Kidney glomerular epithelial cell (primary cell): ENCODE measurements at places on chromosomes 3 and 15.
A peak's percentile ranks its signal among the peaks of the same experiment; 100 is the strongest.

GRCh38 chr3:182327196-182327681 is 466.1 kb upstream of the ATP11B start:
- peak; percentile 67 for DNase-seq

- DNase-seq, result no peak
Observed at GRCh38 chr3:138578961-138579574, 15.0 kb downstream of the CEP70 start.

GRCh38 chr3:48555231-48555948 is 1.2 kb downstream of the PFKFB4 start:
- no peak for DNase-seq

DNA sequence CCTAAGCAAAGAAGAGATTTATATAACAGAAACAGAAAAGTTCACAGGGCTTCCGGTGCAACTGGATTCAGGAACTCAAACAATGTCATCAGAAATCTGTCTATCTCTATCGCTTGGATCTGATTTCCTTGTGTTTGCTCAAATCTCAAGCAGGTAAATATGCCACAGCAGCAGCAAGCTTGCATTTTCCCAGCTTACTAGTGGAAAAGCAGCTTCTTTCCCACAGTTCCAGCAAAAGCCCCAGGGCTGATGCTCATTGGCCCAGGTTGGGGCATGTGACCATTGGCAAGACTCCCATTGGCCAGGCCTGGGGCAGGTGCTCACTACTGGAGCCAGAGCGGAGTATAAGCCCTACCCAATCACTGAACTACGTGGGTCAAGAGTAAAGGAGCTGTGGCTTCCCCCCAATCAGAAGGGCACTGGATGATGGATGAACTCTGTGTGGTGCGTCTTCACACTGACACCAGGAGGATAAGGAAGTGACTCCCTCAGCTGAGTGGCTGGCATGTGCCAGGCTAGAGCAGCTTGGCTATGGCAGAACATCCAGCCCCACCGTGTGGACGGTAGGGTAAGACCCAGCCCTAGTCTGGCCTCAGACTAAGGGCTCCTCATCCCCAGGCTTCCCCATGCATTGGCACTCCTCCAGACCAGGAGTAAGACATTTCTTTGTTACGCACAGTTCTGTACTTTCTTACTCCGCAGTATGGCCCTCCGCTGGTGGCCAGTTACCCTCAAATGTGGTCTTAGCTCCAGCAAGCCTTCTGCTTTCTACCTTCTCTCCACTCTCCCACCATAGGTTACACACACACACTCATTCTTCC is 13.1 kb upstream of the VIPR1 start:
- no peak for DNase-seq

DNA sequence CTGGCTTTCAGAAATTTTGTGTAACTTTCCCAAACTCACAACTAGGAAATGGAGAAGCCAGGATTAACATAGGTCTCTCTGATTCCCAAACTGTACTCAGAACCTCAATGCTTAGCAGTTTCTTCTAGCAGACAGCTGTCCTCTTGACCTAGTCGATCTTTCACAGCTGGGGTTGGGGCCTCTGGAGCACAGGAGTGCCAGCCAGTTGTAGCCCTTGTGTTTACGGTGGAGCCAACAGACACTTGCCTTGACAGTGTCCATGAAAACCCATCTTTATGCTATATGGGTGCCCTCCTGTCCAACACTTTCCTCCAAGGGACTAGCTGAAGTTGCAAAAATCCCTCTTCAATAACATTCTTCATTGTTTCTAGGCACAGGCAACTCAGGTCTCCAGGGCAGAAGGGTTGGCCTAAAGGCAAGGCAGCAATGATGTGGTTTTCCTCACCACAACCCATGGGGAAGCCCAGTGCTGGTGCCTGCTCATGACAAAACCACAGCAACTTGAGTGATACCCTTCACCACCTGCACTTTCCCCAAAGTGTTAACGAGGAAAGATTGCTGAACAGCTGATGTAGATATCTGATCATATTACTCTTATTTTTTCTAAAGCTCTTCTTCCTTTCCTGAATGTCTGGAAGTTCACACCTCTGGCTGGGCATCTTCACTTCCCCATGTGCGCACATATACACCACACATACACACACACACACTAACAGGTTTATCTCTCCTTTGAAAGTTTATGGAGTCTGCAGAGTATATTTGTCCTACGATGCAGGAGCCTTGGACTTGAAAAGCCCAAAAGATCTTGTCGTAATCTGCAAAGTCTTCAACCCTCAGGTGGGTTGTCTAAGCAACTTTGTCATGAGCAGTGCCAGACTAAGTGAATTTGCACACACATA is 11.0 kb upstream of the KNG1 start:
- no peak for DNase-seq

DNA sequence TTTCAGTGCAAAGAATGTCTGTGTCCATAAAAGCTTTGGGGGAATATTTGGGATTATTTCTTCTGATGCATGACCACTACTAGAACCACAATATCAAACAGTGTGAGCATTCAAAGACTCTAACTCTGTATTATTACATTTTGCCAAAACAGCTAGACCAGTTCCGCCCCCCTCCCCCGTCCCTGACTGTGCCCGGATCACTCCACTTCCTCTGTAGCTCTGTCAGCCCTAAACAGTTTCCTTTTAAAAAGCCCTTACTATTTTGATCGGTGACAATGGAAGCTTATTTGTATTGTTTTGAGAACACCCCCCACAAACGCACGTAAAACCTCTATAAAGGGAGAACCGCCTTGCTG is 36.6 kb upstream of the EPHB3 start:
- DNase-seq, result no peak

DNA sequence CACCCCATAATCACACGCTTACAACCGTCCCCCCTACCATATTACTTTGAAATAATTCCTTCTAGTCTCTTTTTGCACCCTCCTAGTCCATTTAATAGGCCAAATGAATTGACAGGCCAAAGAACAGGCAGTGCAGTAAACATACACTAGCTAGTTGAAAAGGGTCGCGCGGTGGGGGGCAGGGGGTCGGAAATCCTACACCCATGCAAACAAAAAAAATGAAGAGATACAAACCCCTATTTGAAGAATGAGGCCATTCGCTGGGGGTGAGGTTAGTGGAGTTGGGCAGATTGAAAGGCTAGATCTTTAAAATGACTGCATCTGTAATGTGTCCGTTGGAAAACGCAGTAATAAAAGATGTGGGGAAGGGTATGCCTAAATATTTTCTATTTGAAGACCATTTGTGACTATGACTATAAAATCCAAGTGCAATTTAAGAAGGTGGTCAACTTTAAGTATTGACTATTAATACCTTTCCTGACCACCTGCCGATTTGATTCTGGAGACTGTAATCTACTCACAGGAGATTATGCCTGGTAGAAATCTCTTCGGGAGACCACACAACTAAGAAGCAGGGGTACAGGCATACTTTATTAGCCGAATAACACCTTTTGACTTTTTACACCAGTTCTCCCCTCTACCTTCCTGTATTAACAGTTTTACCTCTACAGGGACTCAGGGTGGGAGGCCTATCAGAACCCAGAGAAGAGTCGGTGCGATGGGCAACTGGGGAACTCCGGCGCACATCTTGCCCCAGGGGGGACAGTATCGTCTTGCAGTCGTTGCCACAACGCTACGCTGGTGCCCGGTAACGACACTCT is 762 bp upstream of the ARL6 start:
- no peak for DNase-seq

DNA sequence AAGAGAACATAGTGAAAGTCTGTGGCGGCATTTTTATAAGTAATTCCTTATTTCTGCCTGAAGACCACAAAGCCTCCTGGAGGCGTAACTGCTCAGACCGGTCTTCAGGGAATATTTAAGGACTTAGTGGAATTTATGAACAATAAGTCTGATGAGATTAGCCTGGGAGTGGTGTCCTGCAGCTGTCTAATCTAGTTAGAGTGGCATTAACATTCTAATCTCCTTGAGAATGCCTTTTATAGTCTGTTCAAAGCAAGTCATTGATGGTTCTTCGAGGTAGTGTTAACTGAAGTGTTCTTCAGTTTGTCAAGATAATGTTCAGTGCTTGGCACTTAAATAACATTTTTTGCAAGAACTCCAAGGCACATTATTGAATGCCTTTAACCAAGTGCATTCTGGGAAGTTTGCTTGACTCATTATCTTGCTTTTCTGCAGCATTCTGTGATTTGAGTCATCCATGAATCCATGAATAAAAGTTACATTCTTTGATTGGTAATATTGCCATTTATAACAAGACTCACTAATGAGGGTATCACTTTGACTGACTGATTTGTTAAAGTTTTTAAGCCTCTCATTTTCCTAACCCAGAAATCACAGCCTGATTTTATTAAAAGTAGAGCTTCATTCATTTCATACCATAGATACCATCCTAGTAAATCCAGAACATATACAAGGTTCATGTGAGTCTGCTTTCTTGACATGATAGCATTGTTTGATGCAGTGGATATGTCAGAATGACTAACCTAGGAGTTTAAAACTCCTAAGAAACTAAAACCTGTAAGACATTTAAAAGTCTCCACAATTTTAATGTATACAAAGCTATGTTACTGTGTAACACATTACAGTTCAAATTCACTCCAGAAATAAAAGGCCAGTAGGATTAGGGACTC is 12.5 kb downstream of the RBM5 start:
- no peak for DNase-seq

DNA sequence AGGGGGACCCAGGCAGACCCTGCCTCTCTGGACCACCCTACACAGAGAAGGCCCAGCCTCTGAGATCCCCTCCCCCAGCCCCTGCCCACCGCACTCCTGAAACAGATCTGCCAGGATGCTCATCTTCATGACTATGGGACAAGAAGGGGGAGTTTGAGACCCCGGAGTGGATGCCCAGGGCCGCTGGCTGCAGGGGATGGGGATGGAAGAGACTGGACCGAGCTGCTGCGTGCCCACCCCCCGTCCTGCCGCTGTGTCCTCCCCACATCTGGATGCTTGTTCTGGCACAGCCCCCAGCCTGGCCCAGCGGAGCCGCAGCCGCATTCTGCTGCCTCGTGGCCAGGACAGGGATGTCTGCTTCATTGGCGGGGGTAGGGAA is 30.3 kb upstream of the SEMA3F start:
- no peak for DNase-seq

GRCh38 chr3:160224256-160224655 is 966 bp upstream of the C3orf80 start:
- DNase-seq, result no peak

DNA sequence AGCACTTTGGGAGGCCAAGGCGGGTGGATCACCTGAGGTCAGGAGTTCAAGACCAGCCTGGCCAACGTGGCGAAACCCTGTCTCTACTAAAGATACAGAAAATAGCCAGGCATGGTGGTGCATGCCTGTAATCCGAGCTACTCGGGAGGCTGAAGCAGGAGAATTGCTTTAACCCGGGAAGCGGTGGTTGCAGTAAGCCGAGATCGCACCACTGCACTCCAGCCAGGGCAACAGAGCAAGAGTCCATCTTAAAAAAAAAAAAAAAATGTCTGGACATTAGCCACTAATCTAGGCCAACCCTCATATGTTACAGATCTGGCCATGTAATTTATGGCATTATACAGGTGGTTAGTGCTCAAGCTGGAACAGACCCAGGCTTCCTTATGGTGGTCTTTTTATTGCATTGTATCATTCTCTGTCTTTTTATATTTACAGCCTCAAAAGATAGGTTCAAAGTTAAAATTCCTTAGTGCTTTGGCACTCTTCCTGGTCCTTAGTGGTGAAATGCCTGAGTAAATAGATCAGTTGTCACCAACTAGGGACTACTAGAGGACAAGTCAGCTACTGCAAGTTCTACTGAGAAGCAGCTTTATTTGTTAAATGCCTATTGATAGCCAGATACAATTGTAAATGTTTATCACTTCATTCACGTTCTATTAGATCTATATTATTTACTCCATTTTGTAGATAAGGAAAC is 16.0 kb downstream of the STARD9 start:
- DNase-seq, result no peak

DNA sequence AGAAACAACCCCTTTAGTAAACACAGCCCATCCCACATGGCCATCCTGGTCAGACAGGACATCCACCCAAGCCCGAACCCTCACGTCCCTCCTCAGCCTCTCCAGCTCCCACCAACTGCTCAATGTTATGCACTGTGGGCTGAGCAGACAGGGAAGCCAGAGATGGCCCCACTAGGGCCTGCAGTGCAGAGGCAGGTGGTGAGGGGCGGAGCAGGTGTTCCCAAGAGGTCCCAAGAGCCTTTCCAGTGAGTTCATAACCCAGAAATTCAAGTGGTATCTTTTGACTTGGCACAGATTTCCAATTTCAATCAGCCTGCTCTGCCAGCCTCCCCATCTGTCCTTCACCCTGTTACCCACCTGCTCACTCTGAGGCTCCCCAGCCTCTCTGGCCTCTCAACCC is 130.3 kb downstream of the LIPC start:
- no peak for DNase-seq

DNA sequence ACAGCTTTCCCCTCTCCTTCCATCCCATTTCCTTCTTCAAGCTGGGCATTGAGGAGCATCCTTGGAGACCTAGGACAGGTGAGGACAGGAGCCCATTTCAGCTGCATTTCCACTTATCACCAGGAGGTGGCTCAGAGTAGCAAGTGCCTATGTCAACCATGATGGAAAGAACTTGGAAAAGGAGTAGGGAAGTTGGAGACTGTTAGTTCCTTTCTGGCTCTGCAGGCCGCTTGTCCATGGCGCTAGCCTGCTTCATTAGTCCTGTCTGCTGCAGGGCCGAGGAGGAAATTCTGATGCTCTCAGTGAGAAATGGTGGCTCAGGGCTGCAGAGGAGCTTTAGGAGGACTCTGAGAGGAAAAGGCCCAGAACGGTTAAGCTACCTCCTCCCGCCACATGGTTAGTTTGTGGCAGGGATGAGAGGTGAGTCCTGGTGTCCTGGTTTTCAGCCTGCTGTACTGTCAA is 7.0 kb upstream of the CD276 start:
- DNase-seq, result peak; percentile 49
